ENCODE measurements at places on chromosomes 16 and 17.
A peak's percentile ranks its signal among the peaks of the same experiment; 100 is the strongest.

GRCh38 chr16:57868913-57869520 is 66.7 kb upstream of the KIFC3 start:
- no peak for DNase-seq

DNA sequence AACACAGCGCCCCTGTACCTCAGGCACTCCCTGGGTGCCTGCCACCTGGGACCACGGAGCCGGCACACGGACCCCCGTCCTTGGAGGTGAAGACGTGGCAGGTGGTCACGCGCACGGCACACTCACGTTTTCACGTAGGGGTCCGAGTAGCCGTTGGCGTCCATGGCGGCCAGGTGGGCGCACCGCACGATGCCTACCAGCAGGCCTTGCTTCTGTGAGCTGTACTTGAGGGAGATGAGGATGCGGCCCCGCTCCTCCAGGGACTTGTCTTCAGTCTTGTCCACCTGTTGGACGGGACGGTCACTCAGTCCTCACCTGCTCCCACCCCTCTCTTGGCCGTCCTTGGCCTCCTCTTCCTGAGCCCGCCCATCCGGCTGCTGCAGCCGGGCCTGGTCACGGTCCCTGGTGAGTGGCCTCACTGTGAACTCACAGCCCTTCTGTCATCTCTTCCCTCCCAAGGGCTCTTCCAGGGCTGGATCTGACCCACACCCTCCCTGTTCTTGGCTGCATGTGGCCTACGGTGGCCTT is 18.8 kb downstream of the SCGB1C2 start:
- no peak for DNase-seq

DNA sequence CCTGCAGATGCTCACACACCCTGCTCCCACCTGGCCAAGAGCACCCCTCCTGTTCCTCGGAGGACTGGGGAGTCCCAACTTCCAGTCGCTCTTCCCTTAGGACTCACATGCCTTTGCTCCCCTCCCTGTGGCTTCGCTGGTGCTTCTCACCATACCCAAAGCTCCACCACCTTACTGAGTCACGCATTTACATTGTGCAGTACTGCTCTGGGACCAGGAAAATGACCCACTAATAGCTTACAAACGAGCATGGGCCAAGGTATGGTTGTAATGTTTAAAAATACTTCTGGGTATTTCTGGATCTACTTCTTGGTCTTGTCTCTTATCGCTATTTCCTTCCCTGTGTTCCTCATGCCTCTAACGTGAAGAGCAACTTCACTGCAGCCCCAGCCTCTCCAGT is 41.0 kb upstream of the CDRT4 start:
- DNase-seq: no peak

DNA sequence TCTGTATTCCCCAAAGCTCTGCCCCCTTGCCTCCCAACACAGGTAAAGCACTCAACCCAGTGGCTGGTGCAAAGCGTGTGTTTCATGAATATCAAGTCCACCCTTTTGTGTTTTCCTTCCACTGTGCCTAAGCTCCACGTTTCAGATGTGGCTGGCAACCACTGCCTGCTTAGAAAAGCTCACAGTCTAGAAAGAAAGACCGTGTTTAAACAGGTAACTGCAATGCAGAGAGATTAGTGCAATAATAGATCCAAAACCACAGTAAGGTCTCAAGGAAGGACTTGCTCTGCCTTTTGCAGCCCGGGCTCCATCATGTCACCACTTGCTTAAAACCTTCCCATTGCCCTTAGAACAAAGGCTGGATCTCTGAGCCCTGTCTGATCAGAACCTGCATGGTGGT is 240.2 kb upstream of the C16orf82 start:
- no peak for DNase-seq

DNA sequence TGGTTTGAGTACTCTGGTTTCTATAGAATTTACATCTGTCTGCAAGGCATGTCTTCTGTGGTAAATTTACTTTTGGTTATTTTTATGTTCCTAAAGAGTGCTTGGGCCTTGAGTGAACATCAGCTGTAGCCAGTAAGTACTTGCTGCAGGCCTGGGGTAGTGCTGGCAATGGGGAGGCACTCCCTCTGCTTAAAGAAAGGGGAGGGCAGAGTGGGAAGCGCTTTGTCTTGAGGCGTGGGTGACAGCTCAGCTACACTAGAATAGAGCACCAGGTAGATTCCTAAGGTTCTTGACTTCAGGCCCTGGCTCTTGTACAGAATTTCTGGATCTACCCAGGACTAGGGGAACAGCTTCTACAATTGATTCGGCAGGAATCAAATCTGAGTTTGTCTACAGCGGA is 50.6 kb downstream of the MPHOSPH6 start:
- DNase-seq: no peak

DNA sequence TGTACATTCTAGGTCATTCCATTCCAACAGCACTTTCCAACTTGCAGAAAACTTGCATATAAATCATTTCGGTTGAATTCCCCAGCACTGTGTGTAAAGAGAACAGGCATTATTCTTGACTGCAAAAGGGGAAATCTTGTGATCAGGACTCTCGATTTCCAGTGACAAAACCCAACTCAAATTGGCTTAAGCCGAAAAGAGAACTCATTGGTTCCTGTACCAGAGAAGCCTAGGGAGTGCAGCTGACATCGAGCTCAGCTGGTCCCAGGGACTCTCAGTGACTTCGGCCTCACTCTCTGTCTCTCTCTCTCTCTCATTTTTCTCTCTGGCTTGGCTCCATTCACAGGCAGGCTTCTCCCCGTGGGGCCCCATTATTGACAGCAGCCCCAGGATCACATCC is 30.7 kb downstream of the CD300LF start:
- no peak for DNase-seq

GRCh38 chr17:7912927-7913524 is 3.1 kb downstream of the RNF227 start:
- DNase-seq: peak; percentile 64

DNA sequence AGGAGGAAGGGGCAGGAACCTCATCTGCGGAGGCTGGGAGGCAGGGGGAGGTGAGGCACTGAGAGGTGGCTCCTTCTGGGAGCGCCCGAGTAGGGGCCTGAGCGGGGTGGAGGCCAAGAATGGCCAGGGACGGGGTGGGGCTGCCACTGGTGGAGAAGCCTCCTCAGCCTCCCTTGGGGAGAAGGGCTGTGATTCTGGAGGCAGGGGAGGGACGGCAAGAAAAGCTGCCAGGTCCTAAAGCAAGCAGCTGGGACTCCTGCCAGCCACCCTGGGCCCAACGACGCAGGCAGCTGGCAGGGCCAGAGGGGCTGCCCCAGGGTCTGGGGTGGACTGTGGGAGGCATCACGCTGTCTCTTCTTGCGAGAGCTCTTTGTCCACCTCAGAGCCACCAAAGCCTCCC is 12.7 kb upstream of the MLKL start:
- no peak for DNase-seq

DNA sequence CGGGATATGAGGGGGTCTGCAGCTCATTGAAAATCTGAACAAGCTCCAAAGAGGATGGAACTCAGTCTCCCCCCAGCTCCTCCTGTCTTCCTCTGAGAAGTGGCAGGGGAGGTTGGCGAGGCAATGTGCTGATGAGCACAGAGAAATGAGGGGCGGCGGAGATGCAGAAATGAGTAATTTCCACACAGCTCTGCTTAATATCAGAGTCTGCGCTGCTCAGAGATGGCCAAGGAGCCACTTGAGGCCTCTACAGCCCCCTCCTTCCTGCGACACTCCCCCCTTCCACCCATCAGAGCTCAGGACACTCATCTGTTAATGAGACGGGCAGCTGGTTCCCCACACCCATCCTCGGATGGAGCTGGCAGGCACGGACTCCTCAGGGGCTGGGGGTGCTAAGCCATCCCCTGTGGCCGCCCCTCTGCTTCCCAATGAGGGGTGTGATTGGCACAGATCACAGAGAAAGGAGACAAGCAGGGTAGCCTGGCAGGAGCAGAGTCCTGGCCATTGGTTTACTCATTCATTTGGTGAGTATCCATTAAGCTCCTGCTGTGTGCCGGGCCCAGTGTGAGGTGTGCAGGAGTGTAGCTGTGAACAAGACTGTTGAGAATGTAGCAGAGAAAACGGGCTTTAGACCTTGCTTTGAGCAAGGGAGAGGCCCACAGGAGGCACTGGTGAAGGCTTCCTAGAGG is 12.7 kb upstream of the CRHR1 start:
- DNase-seq: no peak

GRCh38 chr17:30323262-30323894 is 10.5 kb downstream of the TMIGD1 start:
- DNase-seq: peak; percentile 30

DNA sequence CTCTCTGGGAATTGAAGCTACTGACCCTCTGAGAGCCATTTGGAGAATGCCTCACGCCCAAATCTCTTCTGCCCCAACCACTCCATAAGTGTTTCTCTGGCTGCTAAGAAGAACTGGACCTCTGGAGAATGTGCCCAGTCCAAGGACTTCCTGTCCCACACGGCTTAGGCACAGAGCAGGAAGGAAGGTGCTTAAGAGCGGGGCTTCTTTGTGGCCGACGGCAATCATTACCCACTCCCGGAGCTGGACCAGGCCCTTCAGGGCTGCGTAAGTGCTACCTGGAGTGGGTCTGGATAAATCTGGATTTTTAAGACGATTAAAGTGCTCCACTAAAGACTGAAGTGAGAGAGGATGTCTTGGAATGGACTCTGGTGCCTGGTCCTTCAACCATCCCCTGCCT is 1.8 kb downstream of the CCDC42 start:
- DNase-seq: no peak

DNA sequence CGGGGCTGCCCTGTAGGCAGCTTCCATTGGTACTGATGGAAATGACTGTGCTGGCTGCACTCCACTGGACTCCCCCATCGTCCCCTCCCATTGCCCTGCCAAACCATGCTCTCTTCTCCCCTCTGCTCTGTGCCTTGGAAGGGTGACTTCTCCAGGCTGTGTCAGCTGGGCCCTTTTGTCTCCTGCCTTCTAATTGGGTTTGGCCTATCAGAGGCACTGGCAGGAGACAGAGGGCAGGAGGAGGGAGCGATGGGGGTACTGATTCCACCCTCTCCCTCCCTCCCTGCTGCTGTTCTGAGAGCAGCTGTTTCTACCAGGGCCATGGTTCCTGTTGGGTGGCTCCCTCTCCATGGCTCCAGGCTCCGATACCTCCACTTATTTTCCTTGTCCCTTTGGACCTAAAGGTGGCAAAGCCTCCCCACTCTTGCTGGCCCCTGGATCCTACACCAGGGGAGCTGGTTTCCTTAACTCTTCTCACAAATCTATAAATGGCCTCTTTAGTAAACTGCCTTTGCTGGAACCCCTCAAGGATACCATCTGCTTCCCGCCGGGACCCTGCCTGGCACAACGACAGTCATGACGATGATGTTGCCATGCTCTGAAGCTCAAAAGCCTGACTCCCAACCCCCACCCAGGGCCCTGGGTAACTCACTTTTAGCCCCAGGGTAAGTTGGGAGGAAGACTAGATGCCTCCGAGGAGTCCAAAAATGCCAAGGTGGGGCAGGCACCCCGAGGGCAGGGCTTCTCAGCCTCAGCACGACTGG is 123.8 kb upstream of the RPL38 start:
- no peak for DNase-seq

DNA sequence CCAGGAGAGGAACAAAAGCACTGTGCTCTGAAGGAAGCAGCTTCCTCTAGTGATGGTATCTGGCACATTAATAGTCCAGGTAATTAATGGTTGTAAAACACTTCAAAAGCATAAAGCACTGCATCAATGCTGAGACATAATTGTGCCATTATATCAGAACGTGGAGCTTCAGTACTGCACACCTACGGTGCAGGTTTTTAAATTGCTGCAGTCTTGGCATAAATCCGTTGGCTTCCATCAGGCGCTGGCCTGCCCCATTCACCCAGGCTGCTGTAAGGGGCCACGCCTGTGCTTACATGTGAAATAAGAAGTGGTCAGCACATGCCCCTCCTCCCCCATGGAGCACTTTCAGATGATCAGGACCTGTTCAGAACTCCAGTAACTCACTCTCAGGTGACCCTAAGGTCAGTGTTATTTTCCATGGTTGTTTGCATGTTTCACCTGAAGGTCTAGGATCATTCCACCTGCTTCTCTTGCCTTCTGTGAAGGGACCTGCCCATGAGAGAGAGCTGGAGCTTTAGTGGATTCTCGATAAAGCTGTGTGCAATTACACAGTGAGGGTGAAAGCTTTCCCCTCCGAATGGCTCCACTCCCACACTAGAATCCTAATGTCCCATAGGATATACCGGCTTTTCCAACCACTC is 345.3 kb downstream of the CA10 start:
- DNase-seq: no peak

DNA sequence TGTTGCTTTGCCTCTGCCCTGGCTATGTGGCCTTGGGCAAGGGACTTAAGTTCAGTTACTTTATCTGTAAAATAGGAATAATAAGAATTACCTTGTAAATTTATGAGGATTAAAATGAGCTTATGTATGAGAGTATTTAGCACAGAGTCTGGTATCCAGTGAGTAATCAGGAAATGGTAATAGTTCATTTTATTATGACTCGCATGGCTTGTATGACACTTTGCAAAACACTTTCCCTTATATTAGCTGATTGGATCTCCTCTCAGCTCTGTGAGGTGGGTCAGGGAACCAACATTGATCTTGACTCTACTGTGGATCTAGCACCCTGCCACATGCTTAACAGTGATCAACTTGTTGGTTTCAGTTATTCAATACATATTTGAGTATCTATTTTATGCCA is 8.3 kb upstream of the CDH3 start:
- DNase-seq: no peak

- DNase-seq: no peak
Observed at GRCh38 chr16:21324267-21324666, 46.2 kb upstream of the CRYM start.

GRCh38 chr17:6548034-6548433 is 8.3 kb downstream of the PITPNM3 start:
- DNase-seq: no peak

- no peak for DNase-seq
Observed at GRCh38 chr16:24318680-24319079, 62.5 kb downstream of the CACNG3 start.

DNA sequence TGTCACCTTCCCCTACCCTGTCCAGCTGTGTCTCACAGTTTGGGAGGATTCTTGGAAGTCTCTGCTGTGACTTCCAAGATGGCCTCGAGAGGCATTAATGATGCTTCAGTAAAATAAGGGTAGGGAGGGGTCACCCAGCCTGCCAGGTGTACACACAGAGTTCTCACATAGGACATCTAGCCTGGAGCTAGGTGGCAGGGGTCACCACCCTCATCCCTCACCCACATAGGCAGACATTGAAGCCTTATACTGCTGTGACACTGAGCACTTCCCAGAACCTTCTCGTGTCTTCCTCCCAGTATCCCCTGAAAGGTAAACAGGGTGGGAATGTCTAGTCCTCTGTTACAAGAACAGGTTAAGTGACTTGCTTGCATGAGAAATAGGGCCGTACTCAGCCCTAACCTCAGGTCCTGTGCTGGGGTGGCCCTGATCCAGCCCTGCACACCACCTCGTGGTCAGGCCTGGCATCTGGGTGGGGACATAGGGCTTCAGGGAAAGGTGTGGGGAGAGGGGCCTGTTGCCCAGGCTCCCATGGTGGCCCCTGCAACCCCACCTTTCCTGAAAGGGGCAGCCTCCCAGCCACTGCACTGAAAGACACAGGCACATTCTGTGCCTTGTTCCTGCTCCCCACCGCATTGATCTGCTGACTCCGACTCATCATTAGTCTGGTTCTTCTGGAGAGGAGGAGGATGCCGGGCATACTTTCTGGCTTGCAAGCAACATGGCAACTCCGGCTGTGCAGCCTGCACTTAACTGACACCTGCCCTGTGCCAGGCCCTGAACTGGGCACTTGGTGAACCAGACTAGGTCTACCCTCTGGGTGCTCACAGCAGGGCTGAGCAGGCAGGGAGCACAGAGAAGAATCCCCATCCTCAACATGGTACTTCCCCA is 3.6 kb upstream of the MMP15 start:
- no peak for DNase-seq
